RWPE2 (cell line): ENCODE measurements at places on chromosomes 1 and 21.

DNA sequence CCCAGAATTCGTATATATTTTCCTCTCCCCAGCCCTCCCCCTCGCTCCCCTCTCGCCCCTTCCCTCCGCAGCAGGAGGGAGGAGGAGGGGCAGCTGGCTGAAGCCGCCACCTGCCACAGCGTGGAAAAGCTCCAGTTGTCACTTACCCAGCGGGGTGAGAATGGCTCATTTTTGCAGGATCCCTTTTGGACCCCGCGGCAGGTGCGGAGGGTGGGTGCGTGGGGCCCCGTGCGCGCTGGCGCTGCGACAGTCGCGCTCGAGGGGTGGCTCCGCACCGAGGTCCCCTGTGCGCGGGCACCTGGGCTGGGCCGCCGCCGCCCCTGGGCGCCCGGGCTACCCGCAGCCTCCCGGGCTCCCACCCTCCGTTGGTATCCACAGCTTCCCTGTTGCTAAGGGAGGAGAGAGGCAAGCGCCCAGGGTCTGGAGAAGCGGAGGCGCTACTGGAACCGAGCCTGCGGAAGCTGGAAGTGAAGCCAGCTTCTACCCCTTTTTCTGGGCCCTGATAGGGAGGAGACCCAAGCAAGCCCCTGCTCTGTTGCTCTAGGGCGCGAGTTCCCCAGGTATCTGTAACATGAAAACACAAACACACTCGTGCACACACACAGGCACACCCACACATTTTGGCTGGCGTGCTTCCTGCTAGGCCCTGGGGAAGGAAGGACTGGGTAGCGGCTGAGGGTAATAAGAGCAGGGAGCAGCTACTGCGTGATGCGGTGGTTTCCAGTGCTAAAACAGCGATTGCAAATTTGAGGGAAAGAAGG, at the start of gene ERICH3:
Gene ERICH3 (minus strand): TSS at position 442 of the 761 bp plus-strand sequence. CDS start 273 bp downstream, at position 169.
- DNase-seq, result no peak

DNA sequence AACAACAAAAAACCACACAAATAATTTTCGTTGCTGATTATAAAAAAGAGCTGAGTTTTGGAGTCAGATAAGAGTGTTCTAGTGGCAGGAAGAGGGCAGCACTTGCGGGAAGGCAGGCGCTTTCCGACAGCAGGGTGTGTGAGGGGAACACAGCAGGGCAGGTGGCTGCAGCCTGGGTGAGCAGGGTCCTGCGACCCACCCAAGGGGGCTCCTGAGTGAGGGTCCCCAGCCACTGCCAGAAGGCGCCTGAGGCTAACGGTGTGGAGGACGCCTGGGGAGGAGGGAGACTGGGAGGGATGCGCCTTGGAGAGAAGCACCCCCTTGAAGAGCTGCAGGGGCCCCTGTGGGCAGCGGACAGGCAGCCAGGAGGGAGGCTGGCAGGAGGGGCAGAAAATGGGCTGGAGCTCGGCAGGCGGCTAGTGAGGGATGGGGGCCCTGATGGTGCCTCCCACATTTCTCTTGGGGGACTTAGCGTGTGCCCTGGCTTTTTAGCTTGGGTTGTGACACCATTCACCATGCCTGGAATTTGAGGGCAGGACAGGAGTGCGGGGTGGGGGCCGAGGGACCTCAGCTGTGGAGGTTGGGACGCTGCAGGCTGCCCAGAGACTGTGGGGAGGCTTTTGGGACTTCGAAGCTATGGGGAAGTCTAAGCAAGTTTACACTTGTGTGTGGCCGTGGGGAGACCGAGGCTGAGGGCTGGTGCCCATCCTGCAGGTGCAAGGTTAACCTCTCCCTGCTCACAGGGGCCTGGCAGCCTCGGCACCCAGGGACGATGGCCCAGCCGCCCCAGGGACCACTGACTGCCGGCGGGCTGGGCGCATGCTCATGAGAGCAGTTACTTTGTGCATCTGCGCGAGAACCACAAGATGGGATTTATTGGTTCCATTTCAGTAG, 111.4 kb downstream of the SIK1 start:
- DNase-seq, result no peak

DNA sequence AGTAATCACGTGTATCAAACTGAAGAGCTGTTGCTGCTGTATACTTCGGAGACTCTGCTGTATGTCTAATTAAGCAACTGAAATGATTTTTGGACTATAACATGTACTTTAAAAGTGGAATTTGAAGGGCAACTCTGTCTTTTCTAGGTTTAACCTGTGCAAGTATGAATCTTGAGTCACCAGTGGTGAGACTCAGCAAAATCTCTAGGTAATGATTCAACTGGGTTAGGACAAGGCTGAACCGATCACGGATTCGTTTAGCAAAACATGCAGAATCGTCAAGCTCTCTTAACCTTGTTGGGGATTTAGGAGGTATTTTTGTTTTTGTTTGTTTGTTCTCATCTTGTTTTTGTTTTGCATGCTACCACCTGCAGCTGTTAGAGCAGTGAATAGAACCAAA, 149.6 kb downstream of the CYYR1 start:
- DNase-seq, result no peak

- DNase-seq, result no peak
Observed at GRCh38 chr21:34351786-34352241, 12.0 kb upstream of the KCNE2 start.

- DNase-seq, result no peak
Observed at GRCh38 chr21:42051788-42052187, 19.3 kb upstream of the UMODL1 start.

DNA sequence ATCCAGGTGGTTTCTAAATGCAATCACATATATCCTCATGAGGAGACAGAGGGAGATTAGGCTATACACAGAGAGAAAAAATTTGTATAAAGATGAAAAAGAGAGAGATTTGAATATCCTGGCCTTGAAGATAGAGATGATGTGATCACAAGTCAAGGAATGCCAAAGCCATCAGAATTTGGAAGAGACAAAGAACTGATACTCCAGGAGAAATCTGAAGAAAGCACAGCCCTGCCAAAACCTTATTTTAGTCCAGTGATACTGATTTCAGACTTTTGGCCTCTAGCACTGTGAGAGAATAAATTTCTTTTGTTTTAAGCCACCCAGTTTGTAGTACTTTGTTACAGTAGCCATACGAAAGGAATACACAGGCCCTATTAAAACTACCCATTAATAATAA, 33.4 kb downstream of the DOCK7 start:
- DNase-seq, result no peak

DNA sequence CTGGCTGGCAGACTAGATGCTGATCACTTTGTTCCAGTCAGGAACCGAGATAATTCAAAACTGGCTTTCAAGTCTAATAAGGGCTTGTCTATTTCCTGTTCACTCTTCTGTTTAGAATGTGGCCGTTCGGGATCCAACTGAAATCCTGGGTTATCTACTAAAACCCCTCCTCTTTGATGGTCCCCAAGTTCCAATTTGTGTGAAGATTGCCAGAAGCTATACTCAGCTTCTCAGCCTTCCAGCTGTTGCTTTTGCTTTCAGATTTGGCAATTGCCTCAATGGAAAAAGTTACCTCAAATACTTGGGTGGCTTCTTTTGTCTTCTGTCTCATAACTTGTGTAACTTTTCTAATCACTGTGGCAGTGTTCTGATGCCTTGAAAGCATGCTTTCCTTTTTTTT, 43.7 kb downstream of the BTBD8 start:
- no peak for DNase-seq

- no peak for DNase-seq
Observed at GRCh38 chr1:84724128-84724860, 34.0 kb upstream of the SSX2IP start.

DNA sequence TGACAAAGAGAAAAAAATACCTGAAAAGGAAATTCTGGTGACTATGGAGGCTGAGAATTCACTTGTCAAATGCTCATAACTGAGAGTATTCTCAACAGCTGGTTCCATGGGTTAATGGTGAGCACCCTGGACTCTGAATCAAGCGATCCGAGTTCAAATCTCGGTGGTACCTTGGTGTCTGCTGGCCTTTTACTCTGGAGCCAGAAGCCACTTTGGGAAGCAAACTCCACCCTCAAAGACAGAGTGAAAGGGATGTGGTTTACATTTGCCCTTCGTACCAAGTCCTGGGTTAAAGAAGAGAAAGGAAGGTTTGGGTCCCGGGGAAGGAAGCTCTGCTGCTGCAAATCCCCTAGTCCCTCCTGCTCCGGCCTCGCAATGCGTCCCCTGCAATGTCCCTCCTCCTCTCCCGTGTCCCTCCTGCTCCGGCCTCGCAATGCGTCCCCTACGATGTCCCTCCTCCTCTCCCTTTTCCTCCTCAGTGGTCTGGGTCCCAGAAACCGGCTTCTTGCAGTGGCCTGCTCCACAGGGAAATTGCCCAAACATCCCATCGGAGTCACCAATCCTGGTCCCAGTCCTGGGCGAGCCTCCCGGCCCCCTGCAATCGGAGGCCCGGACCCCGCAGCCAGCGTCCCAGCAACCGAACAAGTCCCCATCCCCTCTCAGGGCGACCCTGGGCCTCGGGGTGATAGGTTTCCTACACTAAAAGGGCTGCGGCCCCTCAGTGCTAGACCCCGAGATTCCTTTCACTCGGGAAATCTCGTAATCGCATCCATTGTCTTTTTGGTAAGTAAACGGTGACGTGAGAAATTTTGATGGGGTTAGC, 129.4 kb downstream of the PPIAL4G start:
- DNase-seq, result no peak

DNA sequence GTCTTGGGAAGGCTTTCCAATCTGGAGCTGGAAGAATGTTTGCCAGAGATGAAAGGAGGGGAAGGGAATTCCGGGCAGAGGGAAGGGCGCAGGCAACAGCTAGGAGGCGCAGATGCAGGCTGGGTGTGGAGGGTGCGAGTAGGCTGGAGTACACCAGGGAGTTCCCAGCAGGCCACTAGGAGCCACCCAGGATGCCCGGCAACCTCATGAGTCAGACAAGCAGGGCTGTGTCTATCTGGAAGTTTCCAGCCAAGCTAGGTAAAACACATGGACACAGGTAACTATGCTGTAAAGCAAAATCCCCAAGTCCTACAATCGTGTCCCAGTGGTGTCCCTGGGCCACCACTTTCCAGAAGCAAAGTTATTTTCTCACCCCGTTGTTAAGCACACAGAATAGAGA, 990 bp upstream of the NBL1 start:
- no peak for DNase-seq

DNA sequence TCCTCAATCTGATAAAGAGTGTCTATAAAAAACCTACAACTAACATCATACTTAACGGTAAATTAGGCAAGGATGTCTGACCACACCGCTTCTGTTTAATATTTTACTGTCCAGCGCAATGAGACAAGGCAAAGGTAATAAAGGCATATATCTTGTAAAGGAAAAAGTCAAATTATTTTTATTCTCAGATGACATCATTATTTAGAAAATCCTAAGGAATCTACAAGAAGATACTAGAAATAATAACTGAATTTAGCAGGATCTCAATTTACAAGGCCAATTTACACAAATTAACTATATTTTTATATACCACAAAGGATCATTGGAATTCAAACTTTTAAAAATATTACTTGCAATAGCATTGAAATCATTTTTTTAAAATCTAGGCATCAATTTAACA, 29.4 kb downstream of the GJA4 start:
- DNase-seq, result no peak

DNA sequence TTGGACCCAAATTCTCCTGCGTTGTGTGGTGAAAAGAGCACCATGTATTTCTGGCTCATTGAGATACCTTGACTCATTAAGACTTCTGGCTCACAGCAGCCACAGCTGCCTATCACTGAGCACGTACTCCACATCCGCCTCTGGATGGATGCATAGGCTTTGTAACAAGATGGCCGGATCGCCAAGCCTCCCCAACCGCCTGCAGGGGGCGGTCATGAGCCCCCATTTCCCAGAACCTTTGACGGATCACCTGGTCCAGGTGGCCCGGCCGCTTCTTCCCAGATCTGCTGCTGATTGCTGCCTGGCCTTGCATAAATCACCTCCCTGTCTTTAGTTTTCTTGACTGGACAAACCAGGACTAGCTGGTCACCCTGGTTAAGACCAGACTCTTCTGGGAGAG, 156.5 kb upstream of the KLHDC7A start:
- no peak for DNase-seq

- no peak for DNase-seq
Observed at GRCh38 chr1:62906428-62906886, 122.5 kb downstream of the ATG4C start.

- no peak for DNase-seq
Observed at GRCh38 chr1:65277605-65278347, 31.6 kb upstream of the DNAJC6 start.

GRCh38 chr1:193437785-193438184, 251.4 kb upstream of the B3GALT2 start:
- no peak for DNase-seq

GRCh38 chr21:33791073-33791472, 124.5 kb downstream of the ATP5PO start:
- DNase-seq, result no peak

- DNase-seq, result no peak
Observed at GRCh38 chr1:71509051-71509595, 428.3 kb upstream of the ZRANB2 start.
